ENCODE measurements at places on chromosomes 11 and 22. TPM values are rescaled to one million over a fixed set of nuclear protein-coding genes. Genes with fewer than 3 reads are reported as not detected.

The RFPL2 gene
- total RNA-seq = not detected

The PHETA2 gene
- 11.6 TPM for total RNA-seq

The KRTAP5-10 gene
- not detected for total RNA-seq

The OAF gene
- 142 TPM for total RNA-seq

The OR4A15 gene
- total RNA-seq = not detected

The OR51B5 gene
- not detected for total RNA-seq

The CPT1A gene
- 213 TPM for total RNA-seq

The SPA17 gene
- total RNA-seq = 8.4 TPM

The PKP3 gene
- 247 TPM for total RNA-seq

GRCh38 chr11:125960771-125961170 lies 14.9 kb downstream of the VSIG10L2 start:
- no peak for DNase-seq

- DNase-seq = no peak
Observed at GRCh38 chr11:45102361-45102809, 44.1 kb upstream of the PRDM11 start.

DNA sequence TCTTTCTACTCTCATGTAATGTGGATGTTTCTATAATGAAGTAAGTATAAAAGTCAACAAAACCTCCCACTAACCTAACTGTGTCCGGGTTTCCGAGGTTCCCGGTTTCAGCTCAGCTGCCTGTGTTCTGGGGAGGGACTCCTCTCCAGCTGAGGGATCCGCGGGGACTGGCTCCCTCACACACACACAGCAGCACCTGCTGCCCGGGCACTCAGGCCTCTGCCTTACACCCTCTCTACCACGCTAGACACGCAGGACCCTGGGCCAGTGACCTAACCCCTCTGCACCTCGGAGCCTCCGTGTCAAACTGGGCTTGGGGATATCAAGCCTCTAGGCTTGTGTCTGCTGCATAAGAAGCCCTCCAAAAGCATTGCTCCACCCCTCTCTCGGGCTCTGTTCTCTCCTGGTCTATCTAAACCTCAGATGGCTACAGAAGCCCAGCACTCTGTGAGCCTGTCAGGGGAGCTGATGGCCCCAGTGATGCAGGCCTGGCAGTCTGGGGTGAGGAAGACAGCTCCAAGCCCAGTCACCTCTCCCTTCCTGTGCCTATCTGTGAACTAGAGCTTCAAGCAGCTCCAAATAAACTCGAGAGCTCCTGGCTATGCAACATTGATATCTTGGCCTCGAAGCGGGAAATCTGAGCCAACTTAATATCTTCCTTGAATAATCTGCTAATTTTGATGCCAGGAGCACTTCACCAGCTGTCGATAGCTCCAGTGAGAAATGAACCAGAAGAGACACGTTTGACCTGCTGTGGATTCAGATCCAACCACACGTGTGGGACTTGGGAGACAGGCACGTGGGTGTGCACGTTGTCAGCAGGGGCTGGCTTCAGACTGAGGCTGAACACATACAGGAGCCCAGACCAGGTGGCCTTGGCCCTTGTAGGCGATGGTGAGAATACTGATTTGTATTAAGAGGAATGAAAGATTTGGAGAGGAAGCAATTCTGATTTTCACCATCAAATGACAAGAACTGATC lies 232.7 kb upstream of the B3GAT1 start:
- DNase-seq = no peak

DNA sequence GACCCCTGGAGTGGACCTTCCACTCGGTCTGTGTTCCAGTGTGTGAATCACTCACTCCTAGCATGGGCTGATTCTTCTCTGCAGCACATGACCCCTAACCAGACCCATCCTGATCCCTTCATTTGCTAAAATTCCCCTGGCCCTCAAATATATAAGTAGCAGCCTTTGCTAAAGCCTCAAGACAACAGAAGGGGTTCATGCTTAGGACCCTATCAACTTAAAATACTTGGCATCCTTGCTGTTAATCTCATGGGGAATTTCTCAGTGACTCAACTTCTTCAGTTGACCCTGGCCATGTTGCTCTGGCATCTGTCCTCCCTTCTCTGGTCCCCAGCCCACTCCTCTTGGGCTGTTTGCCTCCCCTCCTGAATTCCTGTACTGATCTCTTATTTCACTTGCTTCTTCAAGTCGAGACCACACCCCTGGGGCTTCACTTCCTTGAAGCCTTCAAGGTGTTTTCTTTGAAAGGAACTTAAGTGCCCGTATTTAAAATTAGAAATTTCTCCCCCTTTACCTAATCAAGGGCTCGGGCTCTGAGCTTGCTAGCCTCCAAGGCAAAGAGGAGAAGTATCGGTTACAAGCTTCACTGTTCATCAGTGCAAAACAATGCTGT lies 23.6 kb downstream of the NNMT start:
- no peak for DNase-seq

DNA sequence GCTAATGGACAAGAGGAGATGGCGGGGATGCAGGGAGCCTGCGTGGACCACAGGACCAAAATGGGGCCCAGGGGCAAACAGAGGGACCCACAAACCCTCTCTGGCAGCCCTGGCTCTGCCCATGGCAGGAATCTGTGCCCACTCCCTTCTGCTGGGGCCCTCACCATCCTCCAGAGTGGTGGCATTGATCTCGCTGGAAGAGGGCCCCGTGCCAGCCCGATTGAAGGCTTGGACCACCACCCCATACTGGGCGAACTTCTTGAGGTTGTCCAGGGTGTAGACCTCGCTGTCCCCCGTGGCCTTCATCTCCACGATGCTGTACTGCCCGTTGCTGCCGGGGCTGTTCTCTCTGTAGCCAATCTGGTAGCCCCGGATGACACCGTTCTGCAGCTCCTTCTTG lies 137.1 kb downstream of the CEP164 start:
- no peak for DNase-seq

GRCh38 chr22:24873226-24873625 lies 67.2 kb downstream of the SGSM1 start:
- DNase-seq = no peak

DNA sequence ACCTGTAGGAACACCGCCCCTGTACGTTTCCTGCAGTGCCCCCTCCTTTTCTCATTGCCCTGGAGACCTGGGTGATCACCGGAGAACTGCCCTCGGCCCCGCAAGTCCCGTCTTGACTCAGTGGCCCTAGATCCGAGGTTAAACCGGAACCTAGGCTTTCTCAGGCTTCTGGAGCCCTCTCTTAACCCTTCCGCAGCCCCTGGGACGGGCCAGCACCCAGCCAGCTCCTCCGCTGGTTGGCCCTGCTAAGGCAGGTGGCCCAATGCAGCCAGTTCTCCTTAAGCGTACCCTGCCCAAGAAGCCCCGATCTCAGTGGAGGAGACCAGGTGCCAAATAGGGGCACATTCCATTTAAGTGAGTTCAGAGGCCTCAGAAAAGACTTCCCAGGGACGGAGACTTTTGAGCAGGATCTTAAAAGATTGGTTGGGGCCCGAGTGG lies 776 bp downstream of the NLRX1 start:
- DNase-seq = peak; percentile 36

DNA sequence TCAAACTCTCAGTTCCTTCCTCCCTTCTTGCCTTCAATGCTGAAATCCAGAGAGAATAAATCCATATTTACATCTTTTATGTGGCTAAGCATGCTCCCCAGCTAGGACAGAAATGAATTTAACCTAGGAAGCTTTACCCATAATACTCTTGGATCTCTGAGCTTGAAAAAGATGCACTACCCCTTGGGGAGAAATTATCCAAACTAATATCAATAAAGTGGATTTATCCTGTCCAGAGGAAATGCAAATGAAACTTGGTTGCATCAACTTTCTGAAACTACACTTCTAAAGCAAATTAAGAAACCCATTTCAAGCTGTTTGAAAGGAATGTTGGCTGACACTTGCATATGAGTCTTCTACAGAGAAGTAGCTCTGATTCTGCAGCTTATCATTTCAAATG lies 347.9 kb downstream of the TTC28 start:
- no peak for DNase-seq

- DNase-seq = no peak
Observed at GRCh38 chr11:65814986-65815565, 18.7 kb upstream of the SNX32 start.

DNA sequence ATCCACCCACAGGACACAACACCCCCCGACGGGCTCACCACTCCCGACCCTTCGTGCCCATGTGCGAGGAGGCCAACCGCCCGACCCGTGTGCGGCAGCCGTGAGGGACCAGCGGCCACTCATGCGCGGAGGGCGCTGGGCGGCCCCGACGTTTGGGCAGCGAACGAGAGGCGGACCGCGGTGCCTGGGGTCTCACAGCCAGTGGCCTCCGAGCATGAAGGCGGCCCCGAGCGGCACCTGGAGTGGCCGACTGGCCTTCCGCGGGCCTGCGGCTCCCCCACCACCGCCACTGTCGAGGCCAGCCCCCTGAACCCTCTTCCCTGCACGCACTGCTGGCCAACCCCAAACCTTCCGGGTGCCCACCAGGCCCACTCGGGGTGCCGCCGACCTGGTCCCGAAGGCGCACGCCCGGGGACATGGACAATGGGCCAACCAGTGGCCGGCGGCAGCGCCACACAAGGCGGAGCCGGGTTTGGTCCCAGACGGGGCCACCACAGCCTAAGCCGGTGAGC lies 4274.9 kb upstream of the OR11H1 start:
- DNase-seq = no peak

DNA sequence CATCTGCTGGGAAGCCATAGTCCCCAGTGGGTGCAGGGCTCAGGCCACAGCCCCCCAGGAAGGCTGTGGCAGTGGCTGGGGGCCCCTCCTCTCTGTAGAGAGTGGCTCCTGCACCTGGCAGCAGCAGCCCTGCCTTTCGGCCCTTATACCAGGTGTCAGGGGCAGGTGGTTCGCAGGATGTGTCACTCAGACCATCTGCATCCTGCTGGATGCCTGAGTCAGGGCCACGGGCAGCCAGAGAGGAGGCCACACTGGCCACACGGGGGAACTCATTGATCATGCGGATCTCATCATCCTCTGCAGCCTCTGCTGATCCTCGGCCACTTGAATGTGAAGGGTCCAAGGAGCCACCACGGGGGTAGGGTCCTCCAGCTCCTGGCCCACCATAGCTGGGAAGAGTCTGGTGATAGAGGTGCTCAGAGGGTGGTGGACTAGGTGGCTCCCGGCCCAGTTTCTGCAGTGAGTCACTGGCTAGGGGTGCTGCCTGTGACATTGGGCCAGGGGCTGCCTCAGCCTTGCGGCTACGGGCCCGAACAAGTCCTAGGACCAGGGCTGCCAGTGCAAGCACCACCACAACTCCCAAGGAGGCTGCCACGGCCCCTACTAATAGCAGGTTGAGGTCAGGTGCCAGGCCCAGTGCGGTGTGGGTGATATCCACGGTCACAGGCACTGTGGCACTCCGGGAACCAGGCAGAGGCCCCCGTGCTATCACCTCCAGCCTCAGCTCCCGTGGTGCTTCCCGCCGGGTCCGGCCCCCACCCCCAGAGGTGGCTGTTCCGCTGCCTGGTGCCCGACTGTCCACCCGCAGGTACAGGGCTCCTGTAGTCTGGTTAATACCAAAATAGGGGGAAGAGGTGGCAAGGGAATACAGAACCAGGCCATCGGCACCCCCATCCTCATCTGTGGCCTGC lies 3.3 kb upstream of the TPP1 start:
- DNase-seq = no peak

DNA sequence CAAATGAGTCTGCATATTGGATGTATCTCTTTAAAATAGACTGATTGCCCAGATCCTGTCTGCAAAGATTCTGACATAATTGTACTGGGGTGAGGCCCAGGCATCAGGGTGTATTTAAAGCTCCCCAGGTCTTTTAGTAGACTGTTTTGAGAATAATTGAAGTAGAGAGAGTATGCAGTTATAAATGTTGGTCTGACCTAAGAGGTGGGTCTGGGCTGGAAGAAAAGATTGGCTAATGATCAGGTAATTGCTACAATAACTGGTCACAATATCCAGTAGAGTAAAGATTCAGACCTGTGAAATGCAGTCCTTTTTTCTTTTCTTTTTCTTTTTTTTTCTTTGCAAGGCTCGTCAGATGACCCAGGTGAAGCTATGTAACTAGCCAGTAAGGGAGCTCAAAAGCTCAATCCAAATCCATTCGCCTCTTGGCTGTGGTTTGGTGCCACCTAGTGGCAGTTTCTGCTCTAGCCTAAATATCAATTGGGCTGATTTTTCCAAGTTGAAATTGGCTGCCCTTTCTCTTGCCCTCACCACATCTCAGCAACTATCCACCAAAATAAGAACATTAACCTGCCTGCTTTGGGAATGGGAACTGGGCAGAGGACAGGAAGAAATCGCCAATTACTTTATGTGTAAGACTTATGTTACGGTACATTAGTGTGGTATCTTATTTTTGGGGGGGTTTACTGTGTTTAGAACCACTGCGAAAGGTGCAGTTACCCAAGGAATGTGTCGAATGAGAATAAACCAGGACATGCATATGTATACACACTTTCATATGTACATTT lies 45.9 kb downstream of the ZNF143 start:
- DNase-seq = peak; percentile 81

GRCh38 chr11:76156971-76157427 lies 49.3 kb downstream of the WNT11 start:
- no peak for DNase-seq

- DNase-seq = no peak
Observed at GRCh38 chr11:79182794-79183193, 258.0 kb downstream of the TENM4 start.

DNA sequence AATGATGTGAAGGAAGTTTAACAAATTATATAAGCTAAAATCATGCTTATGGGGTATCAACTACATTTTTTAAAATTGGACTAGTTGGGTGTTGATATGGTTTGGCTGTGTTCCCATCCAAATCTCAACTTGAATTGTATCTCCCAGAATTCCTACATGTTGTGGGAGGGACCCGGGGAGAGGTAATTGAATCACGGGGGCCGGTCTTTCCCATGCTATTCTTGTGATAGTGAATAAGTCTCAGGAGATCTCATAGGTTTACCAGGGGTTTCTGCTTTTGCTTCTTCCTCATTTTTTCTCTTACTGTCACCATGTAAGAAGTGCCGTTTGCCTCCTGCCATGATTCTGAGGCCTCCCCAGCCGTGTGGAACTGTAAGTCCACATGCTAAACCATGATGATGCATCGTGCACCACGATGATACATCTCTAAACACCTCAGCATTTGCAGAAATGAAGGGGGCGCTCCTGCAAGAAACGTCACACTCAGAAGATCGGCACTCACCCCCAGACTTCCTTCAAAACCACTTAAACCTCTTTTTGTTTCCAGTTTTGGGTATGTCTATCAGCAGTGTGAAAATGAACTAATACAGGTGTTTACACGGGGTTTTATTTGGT lies 340.0 kb downstream of the SHANK2 start:
- no peak for DNase-seq

- no peak for DNase-seq
Observed at GRCh38 chr11:71555508-71555907, 7.3 kb downstream of the KRTAP5-9 start.

DNA sequence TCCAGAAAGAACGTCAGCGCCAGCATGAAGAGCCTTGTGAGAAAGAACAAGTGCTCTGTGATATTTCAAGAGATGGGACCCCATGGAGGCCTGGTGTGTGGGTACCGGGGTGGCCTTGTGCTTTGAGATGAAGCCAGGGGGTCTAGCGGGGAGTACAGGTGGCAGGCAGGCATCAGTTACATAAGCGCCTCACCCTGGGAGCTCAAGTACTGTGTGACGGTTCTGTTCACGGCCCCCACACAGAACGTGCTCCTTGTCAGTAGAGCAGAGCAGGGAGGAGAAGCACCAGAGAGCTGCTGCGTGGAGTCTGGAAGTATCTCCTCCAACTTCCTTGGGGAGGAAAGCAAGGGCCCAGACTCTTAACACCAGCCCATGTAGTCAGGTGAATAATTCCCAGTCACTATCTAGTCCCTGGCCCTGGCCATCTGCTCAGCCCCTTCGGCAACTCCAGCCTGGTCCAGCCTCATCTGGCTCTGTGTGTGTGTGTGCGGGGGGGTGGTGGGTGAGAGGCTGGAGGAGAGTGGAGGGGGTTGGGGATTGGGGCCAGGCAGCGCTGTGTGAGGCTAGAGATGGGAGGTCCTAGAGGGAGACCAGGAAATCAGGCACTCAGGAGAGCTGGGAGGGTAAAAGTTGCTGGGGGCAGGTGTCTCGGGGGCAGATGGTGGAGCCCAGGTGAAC lies 32.4 kb downstream of the MCM5 start:
- DNase-seq = no peak

All from colonic mucosa (tissue), 4 donors.